ENCODE measurements at places on chromosomes 6 and 20.

GRCh38 chr6:87914637-87915395 lies 132.8 kb upstream of the SPACA1 start:
- DNase-seq = no peak

DNA sequence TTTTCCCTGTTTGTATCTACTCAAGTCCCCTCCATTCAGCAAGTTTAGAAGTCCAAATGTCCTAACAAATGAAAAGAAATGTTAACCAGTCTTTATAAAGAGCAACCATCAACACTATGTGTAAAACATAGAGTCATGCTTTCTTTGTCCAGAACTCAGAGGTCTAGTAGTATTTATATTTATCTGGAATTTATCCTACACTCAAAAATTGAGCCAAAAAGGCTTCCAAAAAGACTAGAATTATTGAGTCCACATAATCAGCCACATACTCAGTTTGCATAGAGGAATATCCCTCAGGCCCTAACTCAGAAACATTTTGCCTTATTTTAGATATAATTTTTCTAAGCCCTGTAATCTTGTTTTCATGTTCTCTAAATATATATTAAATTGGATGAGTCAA lies 455.0 kb downstream of the COL12A1 start:
- DNase-seq = no peak

DNA sequence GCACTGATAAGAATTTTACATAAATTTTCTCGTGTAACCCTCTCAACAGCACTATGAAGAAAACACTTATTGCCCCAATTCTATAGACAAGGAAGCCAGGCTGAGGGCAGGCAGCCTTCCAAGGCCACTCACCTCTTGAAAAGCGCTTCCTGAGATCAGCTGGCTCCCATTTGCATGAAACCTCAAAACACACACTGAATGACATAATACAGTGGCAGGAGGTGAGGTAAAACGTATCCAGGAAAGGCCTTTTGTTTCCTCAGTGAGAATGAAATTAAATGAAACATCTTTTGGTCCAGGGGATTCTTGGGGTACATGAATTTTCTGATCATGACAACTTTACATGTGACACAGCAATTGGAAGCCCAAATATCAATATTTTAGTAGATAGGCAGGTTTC lies 112.5 kb downstream of the WDR27 start:
- DNase-seq = peak; percentile 30

DNA sequence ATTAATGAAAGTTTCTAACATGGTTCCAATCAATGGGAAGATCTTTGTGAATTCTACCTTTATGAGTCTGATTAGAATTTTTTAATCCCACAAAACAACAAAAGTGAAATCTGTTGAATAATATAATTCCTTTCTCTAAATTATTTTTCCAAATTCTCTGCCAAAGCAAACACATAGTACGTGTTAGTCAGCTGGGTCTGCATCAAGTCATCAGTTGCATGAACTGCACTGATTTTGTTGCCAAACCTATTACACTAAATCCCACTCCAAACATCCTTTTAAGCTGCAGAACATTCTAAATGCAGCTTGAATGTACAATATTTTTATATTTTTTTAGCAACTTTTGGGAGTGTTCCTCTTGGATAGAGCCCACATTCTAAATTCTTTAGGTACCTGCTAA lies 199.0 kb upstream of the HSF2 start:
- no peak for DNase-seq

DNA sequence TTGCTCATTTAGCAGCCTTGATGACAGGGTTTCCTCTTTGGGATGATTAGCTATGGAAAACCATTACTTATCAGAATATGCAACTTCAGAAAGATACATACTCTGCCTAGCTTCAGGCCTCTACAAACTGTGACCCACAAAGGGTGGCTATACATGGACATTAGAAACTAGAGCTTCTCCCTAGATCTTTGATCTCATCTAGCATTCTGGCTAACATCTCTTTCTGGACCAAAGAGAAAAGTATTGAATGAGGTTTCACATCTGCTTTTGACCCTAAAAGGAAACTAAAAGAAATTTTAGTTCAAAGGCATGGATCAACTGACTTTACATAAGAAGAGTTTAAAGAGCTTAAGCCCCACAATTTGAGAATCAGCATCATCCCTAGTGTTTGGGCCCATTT lies 12.4 kb upstream of the HMGN3 start:
- DNase-seq = no peak

- no peak for DNase-seq
Measured at GRCh38 chr6:125930765-125931418, 25.7 kb upstream of the HINT3 start.

DNA sequence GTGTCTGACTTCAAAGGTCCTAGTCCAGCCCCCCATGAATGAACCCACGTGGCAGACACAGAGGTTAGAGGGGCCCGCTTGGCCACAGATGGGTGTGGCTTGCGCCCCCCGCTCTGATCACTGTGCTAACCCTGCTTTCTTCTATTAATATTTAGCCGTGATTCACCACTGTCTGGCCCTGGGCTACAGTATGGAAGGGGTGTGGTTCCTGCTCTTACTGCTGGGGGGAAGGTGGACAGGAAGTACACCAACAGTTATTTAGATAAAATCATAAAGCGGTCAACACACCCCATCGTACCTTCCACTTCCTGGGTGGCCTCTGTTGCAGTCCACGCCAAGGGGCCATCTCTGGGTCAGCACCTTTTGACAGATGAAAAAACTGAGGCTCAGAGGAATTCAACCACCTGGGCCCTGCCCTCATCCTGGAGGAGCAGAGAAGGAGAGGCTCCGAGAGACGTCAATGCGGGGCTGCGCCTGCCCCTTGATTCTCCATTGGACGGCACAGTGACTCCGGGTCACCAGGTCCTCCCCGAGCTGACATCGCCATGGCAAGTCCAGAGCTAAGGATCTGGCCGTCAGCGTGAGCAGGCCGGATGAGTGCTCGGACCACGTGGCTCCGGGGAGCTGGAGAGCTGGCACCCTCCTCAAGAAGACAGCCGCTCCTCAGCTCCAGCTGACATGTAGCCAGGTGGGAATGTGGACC lies 206.3 kb downstream of the PREX1 start:
- peak; percentile 13 for DNase-seq

DNA sequence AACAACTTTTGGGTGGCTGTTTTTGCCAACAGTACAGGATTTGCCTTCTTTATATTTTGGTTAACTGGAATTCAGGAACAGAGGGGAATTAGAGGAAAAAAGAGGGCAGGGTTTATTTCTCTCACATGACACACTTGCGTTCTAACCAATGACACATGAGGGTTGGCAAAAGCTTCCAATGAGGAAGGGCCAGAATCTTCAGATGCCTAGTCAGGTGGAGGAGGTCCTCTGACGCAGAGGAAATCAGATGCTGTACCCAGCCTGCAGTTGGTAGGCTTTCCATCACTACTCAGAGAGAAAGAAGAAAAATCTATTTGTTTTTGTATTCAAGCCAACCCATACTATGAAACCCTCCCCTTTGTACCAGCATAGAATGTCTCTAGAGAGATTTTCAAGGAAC lies 20.8 kb downstream of the TM9SF4 start:
- no peak for DNase-seq

DNA sequence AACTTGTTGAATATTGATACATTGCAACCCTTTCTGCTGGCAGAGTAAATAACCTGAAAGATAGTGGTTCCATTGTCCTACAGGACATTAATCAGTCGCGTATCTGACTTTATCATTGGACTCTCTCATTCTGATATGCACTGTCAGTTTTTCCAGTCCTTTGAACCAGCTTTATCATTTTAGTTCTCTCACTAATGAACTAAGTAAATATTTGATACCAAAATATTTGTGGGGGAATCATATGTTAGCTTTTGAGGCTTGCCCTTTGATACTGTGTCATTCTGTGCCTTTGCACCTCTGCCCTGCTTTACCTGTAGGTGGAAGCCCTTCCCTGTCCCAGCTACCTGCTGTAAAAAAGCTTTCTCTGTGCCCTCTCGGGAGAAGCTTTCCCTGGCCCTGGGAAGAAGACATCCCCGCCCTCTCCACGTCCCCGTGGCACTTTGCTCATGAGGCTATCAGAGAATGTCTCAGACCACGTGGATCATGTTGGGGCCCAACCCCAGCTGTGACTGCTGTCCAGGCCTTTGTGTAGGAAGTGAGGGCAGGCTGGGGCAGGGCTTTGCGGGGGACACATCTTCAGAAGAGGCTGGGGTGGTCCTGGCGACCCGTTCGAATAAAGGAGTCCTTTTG lies 117.8 kb upstream of the NXT1 start:
- no peak for DNase-seq

GRCh38 chr20:10509376-10509775 lies 74.3 kb downstream of the SLX4IP start:
- DNase-seq = no peak

GRCh38 chr6:130020073-130020906 lies 1.9 kb downstream of the L3MBTL3 start:
- DNase-seq = peak; percentile 66

DNA sequence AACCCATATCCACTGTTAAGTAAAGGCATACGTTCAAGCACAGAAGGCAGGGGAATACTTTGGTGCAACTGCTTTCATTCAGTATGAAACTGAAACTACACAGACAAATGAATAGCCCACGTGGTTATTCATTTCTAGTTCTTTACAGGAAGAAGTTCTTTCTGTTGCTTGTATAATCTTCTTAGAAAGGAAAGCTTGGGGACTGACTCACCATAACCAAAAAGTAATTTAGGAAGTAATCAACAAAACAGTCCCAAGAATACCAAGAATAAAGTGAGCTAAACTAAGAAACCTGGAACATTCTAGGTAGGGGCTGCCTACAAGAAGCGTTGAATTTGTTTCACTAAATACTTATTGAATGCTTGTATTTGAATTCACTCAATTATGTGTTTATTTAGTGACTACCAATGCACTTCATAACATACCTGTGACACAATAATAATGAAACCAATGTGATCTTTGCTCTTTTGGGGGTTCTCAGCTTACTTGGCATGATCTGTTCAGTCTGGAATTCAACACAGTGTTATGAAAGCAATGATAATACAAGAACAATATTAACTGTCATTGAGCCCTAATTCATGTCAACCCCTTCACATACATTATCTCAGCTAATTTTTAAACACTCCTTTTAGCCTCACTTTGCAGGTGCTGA lies 25.1 kb upstream of the KIAA0408 start:
- no peak for DNase-seq

- DNase-seq = no peak
Measured at GRCh38 chr6:103107985-103108384, 1714.5 kb downstream of the GRIK2 start.

- no peak for DNase-seq
Measured at GRCh38 chr6:1226277-1227099, 85.4 kb upstream of the FOXQ1 start.

- DNase-seq = no peak
Measured at GRCh38 chr6:111601886-111602285, 3.8 kb downstream of the TRAF3IP2 start.

- DNase-seq = no peak
Measured at GRCh38 chr20:24771542-24772061, 177.5 kb upstream of the CST7 start.

GRCh38 chr6:163146036-163146435 lies 268.5 kb upstream of the QKI start:
- no peak for DNase-seq

DNA sequence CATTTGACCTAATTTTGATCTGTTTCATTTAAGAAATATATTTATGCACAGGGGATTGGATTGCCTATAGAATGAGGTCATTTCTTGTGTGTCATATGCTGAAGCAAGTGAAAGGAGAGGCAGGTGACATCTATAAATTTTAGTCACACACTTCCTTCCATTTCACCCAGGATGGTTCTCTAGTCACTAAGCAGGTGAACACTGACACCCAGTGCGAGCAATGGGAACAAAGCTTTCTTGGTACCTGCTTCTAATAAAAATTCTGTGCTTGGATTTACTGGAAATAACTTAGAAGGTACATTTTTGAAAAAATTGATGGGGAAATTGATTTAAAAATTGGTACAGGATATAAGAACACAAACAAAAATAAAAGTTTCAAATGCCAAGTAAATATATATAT lies 66.9 kb upstream of the MC3R start:
- no peak for DNase-seq

DNA sequence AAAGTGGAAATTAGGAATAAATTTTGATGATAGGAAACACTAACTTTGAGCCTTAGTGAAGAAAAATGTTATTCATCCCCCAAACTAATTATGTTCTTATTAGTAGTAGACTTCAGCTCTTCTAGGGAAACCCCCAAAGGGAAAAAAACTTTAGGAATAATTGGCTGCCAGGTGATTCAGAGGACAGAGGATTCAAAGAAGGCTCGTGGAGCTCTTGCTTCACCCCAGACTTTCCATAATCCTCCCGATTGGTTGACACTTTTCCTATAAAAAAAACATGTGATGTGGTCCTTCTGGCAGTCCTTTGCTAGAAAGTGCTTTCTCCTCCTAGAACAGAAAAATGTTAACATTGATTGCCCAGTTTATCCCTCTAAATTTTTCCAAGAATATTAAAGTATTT lies 5.6 kb upstream of the CCDC170 start:
- no peak for DNase-seq

DNA sequence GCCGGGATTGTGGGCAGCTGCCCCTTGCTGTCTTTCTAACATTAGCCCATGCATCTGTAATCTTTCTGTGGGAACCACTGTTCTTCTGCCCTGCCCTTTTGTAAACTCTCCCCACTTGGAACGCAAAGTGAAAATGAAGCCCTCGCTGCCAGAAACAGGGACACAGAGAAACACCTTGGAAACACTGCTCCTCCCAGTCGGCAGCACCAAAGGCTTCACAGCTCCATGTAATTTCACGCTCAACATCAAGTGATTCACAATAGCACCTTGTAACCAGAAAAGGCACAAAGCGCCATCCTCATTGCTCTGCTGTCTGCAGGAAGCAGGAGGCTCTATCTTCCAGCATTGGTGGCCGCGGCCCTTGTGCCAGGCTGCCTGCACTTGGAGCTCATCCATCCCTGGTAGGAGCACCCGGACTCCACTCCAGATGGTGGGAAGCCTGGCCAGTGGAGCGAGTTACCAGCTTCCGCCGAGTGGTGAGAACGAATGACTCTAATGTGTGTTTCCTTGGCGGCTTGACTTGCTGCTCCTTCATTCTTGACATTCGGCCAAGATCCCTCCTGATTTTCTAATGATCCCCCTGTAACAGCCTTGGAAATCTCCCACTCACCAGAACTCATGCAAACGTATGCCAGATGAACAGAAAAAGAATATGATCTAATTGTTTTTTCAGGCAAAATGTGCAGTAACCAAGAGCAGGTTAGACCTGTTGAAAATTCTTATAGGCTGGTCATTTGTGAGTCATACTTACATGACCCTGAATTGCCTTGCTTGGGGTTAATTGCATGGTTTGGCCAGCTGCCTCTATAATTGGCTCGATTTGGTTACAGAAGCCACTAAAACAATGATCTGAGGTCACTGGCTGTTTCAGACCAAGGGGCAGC lies 169.1 kb upstream of the CDYL start:
- no peak for DNase-seq

GRCh38 chr6:109420751-109421150 lies 19.7 kb downstream of the PPIL6 start:
- DNase-seq = no peak

Measured in CD4-positive, alpha-beta T cell treated with Interleukin-6 for 4 hours (primary cell).